ENCODE measurements at places on chromosomes 16 and 17.

- DNase-seq = no peak
These were observed 74.3 kb downstream of the MMD start for GRCh38 chr17:55347341-55347740.

DNA sequence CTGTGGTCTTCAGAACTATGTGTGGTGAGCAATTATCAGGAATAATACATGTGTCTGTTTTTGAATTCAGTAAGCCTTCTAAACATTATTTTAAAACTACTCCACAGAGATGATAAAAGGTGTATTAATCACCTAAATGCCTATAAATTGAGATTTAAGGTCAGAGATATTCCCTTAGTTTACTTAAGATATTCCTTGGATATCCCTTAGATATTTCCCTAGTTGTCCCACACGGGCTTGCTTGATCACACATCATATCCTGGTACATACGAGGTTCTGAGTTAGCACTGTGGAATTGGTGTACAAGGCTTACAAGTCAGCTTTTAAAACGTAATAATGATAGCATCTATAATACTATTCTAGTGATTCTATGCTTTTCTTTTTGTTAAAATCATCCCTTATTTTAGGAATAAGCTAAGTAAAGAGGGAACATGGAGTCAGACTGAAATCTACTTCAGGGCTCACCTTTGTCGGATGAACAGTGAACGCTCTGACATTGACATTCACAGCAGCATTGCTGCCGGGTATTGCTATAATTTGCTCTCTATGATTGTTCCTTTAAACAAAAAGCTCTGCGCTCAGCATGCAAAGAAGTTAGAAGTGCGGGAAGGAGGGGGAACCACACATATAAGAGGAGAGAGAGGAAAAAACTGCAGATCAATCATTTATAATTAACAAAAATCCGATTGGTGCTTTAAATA is 136.5 kb downstream of the SKAP1 start:
- no peak for DNase-seq

GRCh38 chr17:42276359-42276608 is at the start of gene STAT5B:
Gene STAT5B, minus strand, starts transcription at chr17:42276391. Its CDS starts 44,264 bp downstream, at chr17:42232127.
- DNase-seq = peak; percentile 49

GRCh38 chr17:17474341-17474740 is 2.5 kb upstream of the MED9 start:
- no peak for DNase-seq

DNA sequence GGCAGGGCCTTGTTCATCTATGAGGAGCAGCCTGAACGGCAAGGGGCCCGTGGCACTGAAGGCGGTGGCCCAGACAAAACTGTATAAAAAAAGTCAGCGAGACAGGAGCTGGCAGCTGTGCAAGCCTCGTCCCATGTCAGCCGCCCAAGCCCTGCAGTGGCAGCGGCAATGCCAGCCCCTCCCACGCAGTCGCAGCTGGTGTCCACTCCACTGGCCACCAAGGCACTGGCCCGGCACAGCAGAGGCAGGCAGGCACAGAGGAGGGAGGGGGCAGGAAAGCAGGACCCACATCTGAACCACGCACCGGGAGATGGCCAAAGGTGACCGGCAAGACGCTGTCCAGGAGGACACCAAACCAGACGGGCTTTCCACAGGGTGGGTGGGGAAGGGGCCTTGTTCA is 15.9 kb upstream of the C16orf95 start:
- no peak for DNase-seq

- no peak for DNase-seq
These were observed 1263.6 kb upstream of the GOT2 start for GRCh38 chr16:59997706-59998105.

GRCh38 chr17:71208111-71208704 is 912.6 kb upstream of the SOX9 start:
- DNase-seq = no peak

DNA sequence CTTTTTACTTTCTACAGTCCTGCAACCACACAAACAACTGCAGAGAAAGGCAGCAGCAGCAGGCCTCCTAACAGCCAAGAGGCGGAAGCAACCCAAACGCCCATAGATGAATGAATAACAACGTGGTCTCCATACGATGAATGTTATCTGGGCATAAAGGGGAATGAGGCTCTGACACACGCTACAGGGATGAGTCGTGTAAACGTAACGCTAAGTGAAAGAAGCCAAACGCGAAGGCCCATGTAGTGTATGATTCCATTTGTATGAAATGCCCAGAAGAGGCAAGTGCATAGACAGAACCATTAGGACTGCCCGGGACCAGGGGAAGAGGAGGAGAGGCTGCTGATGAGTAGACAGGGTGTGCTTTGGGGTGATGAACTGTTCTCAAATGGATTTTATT is 94.8 kb upstream of the DNAH17 start:
- DNase-seq = no peak

DNA sequence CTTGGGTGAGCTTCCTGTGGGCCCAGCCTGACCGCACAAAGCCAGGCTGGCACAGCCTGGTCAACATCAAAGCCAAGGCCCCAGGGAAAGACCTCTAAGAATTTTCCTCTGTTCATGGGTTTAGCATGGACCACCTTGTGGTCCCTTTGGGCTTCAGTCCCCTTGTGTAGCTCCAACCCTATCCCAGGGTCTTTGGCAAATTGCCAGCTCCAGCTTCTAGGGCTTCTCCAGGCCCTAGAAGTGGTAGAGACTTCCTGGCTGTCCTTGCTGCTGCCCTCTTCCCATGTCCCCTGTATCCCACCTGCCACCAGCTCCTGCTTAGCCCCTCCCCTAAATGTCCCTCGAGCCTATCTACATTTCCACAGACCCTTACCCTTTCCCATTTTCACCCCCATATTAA is 9.7 kb upstream of the ITGA3 start:
- DNase-seq = no peak

DNA sequence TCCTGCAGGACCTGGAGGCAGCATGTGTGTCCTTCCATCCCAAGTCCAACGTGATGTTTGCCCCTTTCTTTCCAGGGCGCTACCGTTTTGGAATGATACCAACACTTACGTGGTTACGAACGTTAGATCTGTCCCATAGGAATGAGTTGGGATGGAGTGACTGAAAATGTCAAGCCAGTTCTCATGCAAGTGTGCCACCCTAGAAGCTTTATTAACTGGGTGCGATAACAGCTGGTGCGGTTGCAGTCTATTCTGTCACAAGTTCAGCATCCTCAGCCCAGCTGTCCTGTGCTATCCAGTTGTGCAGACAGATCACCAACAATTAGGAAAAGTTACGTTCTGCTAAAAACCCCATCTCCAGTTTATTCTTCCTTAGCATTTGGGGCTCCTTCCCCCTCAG is 52.5 kb downstream of the BANP start:
- no peak for DNase-seq

DNA sequence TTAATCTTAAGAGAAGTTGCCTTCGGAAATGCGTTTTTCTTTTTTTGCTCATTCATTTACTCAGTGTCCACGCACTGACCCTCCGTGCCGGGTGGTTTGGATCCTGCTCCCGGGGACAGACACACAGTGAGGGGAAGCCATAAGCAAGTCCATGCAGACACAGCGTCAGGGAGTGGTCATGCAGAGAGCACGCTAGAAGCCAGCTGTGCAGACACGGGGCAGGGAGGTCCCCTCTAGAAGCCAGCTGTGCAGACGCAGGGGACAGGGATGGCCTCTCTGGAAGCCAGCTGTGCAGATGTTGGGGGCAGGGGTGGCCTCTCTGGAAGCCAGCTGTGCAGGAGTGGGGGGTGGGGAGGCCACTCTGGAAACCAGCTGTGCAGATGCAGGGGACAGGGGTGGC is 4.8 kb downstream of the GAA start:
- no peak for DNase-seq

DNA sequence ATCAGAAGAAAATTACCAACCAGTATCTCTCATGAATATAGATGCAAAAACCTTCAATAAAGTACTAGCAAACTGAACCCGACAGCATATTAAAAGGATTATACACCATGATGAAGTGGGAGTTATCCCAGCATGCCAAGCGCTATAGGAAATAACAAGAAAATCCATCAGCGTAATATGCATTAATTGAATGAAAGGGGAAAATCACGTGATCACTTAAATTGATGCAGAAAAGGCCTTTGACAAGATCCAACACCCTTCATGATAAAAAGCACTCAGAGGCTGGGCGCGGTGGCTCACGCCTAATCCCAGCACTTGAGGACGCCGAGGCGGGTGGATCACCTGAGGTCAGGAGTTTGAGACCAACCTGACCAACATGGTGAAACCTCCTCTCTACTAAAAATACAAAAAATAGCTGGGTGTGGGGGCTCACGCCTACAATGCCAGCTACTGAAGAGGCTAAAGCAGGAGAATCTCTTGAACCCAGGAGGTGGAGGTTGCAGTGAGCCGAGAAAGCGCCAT is 4.8 kb downstream of the CTRB2 start:
- no peak for DNase-seq

DNA sequence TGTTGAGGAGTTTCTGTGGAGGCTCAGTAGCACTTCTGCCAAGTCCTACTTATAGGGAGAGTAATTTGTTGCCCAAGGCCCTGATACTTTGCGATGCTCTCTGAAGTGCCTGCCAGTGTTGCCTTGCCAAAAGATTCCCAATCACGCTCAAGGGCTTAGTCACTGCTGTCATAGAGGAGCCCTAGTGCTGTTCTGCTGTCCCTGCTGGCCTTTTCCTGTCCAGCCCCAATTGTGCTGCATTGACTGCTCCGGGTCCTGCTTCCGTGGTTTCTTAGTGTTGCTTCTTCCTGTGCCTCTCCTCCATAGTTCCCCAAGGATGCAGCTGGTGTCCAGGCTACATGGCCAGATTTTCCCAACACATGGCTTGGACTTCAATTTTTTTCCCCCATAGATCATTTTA is 13.9 kb downstream of the NUP93 start:
- no peak for DNase-seq

GRCh38 chr16:72860726-72861562 is 187.0 kb downstream of the ZFHX3 start:
- no peak for DNase-seq

DNA sequence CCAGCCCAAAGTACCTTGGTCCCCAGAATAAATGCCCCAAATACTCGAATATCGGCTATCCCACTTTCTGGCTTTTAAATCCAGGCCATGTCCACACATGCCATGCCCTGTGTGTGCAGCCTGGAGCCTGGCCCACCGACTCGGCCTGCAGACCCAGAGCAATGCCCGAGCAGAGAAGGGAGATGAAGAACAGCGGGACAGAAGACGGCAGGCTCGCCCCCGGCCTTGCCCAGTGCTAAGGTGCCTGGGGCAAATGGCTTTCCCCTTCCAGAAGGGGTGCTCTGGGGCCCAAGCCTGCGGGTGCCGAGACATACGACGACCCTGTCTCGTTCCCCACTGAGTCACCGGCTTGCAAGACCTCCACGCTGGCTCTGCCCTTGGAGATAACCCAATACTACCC is 8.0 kb downstream of the CLUH start:
- no peak for DNase-seq

DNA sequence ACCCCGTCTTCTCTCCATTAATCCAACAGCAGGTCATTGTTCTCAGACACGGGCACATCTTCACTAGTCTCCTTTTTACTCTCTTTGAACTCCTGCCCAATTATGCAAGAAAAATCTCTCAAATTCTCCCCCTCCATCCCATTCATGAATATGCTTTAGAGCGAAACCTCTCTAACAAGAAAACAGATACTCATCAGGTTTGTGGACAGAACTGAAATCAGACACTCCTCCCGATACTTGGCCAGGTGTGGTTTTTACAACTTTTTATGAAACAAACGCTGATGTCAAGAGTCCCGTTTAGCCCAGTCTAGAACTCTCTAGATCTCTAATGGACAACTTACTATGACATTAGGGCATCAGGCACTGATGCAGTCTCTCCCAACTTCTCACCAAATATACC is 40.9 kb downstream of the PIK3R5 start:
- DNase-seq = no peak

DNA sequence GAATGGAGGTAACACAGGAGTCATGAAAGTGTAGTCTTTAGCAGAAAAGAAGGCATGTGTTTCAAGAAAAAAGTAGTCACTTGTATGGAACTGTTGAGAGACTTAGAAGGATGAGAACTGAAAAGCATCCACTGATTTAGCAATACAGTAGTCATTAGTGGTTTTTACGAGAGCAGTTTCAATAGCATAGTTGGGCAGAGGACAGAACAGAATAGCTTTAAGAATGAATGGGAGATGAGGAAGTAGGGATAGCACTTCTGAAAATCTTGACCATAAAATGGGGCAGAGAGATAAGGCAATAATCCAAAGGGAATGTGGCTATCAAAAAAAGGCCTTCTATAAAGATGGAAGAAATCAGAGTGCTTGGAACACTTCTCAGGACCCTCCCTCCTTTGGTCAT is 64.8 kb upstream of the C17orf78 start:
- no peak for DNase-seq

DNA sequence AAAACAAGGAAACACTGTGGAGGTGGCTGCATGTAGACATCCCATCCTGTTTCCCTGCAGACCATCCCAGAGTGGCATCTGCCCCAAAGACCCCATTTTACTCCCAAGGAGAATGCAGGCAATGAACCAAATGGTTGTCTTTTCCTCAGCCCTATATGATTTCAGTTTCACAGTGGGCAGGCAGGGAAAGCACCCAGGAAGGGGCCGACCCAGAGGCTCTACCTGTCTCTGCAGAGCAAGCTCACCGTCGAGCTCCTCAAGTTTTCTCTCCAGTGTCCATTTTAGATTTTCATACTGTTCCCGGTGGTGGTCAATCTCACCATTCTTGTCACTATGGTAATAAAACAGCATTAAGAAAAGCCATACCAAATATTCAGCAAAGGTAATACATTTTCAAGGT is 14.6 kb downstream of the CCDC57 start:
- DNase-seq = no peak

GRCh38 chr16:88938119-88938776 is 38.8 kb downstream of the CBFA2T3 start:
- DNase-seq = no peak

GRCh38 chr16:23160574-23160973 is 11.3 kb upstream of the USP31 start:
- no peak for DNase-seq

- no peak for DNase-seq
These were observed 186.4 kb upstream of the CDH13 start for GRCh38 chr16:82440336-82440735.

GRCh38 chr16:75080205-75081029 is 36.2 kb downstream of the LDHD start:
- no peak for DNase-seq

GRCh38 chr17:55299162-55299838 is 34.5 kb downstream of the HLF start:
- no peak for DNase-seq

- no peak for DNase-seq
These were observed 128.6 kb downstream of the SOX9 start for GRCh38 chr17:72249441-72249840.

DNA sequence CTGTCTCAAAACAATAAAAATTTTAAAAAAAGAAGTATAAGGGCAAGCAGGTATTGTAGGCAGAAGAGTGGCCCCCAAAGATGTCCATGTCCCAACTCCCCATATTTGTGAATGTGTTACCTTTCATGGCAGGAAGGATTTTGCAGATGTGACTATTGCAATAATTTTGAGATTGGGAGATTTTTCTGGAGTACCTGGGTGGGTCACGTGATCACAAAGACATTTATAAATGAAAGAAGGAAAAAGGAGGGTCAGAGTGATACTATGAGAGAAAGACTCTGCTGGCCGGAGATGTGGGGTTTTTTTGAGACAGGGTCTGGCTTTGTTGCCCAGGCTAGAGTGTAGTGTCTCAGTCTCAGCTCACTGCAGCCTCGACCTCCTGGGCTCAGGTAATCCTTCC is 27.4 kb upstream of the PAFAH1B1 start:
- DNase-seq = no peak

All from NCI-H1092 (cell line).